GM12891 (cell line): ENCODE measurements at places on chromosomes 11 and 22.

DNA sequence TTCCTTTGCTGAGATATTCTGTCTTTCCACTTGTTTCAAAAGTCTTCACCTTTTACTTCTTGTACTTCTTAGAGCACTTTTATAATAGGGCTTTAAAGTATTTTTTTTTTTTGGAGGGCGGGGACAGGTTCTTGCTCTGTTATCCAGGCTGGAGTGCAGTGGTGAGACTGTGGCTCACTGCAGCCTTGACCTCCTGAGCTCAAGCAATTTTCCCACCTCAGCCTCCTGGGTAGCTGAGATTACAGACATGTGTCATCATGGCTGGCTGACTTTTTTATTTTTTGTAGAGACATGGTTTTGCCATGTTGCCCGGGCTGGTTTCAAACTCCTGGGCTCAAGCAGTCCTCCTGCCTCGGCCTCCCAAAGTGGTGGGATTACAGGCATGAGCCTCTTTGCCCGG lies 57.9 kb downstream of the DYNC2H1 start:
- DNase-seq = no peak

- DNase-seq = peak; percentile 56
Observed at GRCh38 chr11:20110908-20111669, 49.2 kb downstream of the DBX1 start.

DNA sequence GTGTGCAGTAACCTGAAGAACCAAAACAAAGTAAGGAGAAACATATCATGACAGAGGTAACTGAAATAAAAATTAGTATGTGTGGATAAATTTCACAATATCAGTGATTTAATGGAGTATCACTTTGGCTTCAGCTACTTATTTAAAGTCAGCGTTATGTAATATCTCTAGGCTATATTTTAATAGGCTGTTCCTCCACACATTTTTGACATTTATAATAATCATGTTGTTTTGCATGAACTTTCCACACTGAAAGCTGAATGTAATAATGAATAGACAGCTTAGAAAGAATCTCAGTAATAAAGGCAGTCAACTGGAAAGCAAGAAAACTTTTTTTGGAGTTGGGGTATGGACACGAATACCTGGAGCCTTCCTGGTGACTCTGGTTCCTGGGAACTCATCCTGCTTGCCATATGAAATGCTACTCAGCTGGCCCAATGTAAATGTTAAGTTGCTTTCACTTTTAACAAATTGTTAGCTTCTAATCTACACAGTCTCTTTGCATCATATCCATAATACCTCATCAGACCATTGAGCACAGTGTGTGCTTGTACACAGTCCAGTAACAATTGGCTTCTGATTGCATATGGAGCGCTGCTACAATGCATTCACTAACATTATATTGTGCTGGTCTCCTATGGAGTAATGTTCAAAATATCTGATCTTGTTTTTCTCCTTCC lies 257.7 kb downstream of the SOX6 start:
- no peak for DNase-seq

DNA sequence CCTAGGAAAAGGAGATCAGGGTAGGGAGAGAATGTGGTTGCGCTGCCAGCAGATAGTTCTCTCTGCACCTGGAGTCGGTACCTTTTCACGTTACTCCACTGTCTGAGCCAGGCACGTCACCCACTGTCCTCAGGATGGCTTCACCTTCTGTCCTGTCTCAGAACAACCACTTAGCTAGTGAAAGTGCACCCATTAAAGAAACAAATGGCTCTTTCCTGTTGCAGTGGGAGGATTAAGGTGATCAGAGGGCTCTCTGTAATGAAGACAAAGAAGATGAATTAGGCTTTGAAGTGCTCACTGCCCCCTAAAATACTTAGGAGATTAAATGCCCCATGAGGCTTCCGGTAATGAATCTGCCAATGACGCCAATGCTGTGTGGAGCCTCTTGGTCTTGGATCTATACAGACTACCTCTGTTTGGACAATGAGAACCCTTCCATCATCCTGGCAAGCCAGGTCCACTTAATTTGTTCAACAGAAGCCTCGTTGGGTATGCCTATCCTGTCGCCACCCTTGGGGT lies 113.7 kb downstream of the INSC start:
- no peak for DNase-seq

GRCh38 chr22:34105461-34106062 lies 185.3 kb upstream of the LARGE1 start:
- DNase-seq = no peak

- DNase-seq = no peak
Observed at GRCh38 chr11:112290493-112290850, 29.8 kb upstream of the PLET1 start.

GRCh38 chr22:36644333-36644757 lies 59.2 kb downstream of the CACNG2 start:
- DNase-seq = no peak

- no peak for DNase-seq
Observed at GRCh38 chr11:94673386-94673785, 94.8 kb upstream of the AMOTL1 start.

DNA sequence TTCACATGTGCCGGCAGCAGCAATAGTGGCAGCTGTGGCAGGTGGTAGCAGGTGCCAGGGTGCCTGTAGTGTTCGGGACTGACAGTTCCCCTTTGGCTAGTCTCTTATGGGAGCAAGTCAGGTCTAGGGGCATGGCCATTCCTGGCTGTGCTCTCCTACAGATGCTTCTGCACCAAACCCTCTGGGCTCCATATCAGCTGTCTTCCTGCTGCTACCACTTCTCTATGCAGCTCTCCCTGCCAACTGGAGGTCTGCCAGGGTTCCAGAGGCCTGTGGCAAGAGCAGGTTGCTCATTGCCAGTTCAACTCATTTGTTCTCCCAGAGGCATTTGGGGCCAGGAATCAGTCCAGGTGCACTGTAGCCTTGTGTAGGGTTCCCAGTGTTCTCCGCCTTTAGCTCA lies 473.7 kb downstream of the JRKL start:
- no peak for DNase-seq

GRCh38 chr11:6206456-6207180 lies 1.3 kb downstream of the C11orf42 start:
- no peak for DNase-seq

GRCh38 chr22:38213990-38214301 lies 12.2 kb downstream of the MAFF start:
- DNase-seq = no peak

GRCh38 chr22:44845796-44846720 lies 93.7 kb downstream of the ARHGAP8 start:
- DNase-seq = no peak

GRCh38 chr11:69892986-69893555 lies 73.9 kb upstream of the FGF3 start:
- no peak for DNase-seq

DNA sequence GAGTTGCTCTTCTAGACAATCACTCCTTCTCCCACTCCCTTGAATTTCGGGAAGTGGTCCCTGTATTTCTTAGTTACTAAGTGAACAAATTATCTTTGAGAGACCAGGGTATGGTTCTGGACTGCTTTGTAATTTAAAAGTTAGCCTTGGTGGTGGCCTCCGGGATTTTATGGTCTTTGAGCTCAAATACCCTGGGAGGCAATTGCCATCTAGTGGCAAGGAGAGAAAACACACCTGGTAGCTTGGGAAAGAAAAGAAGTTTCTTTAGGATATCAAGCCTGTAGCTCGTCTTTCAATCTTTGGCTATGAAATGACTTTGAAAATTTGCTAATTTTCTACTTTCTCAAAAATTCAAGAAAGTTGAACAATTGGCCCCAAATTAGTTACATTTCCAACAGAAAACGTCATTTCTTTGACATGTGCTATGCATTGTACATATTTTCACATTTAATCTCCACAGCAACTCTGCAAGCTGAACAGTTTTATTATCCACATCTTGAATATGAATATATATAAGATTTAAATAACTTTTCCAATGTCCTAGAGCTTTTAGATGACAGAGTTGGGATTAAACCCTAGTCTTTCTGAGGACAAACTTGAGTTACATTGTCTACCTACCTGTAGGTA lies 39.1 kb downstream of the MMP27 start:
- DNase-seq = peak; percentile 18

DNA sequence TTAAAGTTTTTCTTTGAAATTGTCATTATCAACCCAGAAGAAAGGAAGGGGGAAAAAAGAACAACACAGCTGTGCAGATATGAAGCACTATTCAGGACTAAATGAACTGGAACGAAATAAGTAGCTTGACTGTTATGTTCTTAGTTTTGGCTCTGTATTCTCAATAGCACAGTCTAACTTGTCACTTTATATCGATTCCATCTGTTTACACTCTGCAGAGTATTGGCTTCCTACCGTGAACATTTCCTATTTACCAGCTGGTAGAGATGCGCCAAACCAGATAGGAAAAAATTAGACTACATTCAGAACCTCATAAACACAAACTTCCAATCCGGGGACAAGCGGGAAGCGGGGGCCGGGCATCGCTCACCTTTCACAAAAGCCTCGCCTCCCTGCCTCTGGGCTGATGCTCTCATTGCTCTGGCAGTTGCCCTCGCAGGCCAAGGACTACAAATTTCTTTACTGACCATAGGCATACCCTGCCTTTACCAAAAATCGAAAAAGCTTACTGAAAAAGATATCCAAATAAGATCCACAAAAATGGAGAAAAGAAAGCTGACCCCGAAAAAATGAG lies 66.2 kb downstream of the EFCAB6 start:
- no peak for DNase-seq

DNA sequence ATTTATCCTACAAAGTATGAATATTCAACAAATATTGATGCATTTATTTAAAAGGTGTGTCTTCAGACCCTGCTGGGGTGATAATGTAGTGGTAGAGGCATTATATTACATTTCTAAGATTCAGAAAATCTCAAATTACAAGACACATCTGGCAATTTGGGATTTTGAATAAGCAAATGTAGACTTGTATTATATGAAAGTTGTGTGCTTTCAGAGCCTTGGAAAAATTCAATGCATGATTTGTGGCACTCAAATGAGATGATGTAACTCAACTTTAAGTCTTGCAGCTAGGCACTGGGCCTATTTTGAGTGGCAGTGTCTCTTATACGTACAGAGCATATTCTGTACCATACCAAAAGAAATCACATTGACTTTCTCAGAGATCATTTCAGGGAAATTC lies 214.4 kb downstream of the ETS1 start:
- no peak for DNase-seq

- DNase-seq = no peak
Observed at GRCh38 chr11:108858622-108859021, 193.8 kb downstream of the DDX10 start.

DNA sequence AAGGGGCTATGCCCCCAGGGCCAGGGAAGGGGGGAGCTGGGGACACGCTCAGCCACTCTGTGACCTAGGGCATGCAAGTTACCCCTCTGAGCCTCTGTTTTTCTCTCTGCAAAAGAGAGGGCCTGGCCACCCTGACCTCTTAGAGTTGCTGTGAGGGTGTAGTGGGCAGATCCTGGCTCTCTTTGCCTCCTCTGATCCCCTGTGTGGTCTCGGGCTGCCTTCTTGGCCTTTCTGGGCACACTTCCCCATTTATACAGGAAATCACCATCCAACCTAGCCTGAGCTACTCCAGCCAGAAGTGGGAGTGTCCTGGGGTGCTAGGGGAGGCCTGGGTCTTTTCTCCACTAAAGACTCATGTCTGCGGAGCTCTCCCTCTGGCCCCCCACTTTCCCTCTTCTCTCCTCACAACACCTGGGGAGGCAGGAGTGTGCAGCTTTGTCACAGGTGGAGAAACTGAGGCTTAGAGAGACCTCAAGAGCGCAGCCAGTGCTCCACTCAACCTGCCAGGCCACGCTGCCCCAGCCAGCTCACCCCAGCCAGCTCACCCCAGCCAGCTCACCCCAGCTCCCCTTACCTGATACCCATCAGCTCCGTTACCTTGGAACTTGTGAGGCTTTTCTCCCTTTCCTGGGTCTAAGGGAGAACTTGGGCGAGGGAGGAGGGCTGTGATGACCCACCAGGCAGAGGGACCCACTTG lies 1.4 kb downstream of the AIFM3 start:
- DNase-seq = no peak

- DNase-seq = peak; percentile 65
Observed at GRCh38 chr22:23856721-23857605, 712 bp upstream of the SLC2A11 start.

DNA sequence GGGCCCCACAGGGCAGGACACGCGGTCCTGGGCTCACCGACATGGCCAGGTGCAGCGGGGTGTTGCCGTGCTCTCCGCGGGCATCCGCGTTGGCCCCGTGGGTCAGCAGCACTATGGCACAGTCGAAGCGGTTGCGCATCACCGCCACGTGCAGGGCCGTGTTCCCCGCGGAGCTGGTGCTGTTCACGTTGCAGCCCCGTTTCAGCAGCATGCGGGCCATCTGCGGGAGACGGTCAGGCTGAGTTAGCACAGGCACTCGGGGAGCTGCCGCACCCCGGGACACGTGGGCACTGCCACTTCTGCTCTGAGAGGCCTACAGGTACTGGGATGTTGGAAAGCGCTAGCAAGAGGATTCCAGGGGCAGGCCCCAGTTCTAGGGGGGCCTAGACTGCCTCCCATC lies 22.3 kb upstream of the BAIAP2L2 start:
- no peak for DNase-seq

DNA sequence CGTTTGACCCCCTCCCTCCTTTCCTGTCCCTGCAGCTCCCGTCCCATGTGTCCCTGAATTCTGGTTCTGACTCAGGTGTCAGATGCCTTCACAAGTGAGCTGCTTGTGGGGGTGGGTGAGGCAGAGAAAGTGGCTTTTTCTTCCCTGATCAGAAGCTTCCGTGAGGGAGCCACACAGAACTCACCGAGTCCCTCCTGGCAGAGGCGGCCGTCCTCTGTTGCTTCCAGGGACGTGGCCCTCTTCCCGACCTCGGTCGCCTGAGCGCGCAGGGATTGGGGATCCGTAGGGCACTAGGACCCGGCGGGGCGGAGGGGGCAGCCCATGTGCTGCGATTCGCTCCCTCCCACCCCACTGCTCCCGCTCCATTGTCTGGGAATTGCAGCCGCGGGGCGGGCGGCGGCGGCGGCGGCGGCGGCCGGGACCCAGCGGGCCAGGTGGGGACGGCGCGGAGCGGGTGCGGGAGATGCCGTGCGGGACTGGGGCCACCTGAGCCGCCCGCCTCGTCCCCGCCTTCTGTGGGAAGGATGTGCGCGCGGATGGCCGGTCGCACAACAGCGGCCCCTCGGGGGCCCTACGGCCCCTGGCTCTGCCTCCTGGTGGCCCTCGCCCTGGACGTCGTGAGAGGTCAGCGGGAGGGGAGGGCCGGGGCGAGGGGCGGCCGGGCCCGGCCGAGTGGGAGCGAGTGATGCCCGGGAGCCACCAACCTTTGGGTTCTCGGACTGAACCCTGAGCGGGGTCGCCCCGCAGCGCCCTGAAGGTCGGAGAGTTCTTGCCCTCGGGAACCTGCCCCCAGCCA lies at the start of gene TMEM132A:
Gene TMEM132A (plus strand): TSS at position 351 of the 796 bp plus-strand sequence. CDS start 174 bp downstream, at position 525.
- DNase-seq = peak; percentile 75

DNA sequence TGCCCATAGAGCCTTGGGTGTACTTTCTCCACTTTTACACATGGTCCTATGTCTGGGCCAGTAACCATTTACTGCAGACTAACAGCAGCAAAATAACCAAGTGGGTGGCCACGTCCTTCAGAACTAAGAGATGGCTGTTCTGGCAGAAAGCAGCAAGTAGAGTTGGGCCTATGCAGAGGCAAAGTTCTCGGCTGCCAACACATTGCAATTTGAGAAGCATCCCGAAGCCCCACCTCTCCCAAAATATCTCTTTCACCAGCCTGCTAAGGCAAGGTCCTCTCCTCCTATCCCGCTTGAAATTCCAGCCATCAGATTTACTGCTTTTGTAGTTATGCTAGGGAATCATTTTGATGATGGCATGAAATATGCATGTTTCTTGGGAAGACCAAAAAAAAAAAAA lies 118.5 kb upstream of the APOA1 start:
- no peak for DNase-seq
